MCF 10A (cell line): ENCODE measurements at places on chromosomes 2 and 18. TPM values are rescaled to one million over a fixed set of nuclear protein-coding genes. Genes with fewer than 3 reads are reported as not detected.

GALNT5 gene
- not detected in 2 replicates for total RNA-seq

DNA sequence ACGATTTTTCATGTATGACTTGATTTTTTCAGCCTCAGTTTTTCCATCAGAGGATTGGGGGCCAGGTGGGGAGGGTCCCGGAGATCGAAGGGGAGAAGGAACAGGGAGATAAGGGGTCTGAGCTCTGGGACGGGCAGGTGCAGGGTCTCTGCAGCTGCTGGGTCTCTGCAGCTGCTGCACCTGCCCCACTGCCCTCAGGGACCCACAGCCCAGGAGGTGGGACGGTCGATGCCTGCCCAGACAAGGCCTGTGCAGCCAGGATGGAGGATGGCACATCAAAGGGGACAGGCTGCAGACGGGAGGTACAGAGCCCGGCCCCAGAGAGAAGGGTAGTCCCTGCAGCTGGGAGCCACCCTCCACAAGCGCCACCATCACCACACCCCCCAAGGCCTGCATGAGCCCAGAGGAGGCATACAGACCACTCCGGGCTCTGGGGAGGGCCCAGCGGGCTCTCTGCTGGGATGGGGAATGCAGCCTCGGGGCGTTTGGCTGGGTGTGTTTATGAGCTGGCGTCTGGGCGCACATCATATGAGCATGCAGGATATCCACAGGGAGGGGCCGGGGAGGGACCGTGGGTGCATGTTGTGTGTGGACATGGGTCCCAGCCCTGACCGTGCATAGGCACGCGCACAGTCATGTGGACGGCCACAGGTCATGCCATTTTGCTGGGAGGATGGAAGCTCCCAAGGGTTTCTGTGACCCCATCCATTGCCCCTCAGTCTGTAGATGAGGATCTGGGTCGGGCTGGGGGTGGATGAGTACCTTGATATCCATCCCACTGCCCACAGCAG is 34.9 kb upstream of the GPC1 start:
- H3K27me3 ChIP-seq, result no peaks in the 10 kb centered on the region
- no peak for DNase-seq
- no peaks in the 10 kb centered on the region for H3K4me1 ChIP-seq
- H3K27ac ChIP-seq, result no peak overlapping the region
- no peaks in the 10 kb centered on the region for H3K36me3 ChIP-seq

- H3K36me3 ChIP-seq, result peaks cover 21% of the 10 kb centered on the region
- no peak for DNase-seq
- H3K4me3 ChIP-seq, result no peak overlapping the region
- H3K27me3 ChIP-seq, result no peaks in the 10 kb centered on the region
- no peaks in the 10 kb centered on the region for H3K4me1 ChIP-seq
Measured at GRCh38 chr2:241425368-241425767, 69.3 kb downstream of the FARP2 start.

- H3K27me3 ChIP-seq, result no peaks in the 10 kb centered on the region
- H3K4me1 ChIP-seq, result no peaks in the 10 kb centered on the region
- H3K27ac ChIP-seq, result no peak overlapping the region
- no peak overlapping the region for H3K4me3 ChIP-seq
Measured at GRCh38 chr2:146259816-146260215, 1585.0 kb upstream of the ACVR2A start.

GRCh38 chr2:168736649-168737445 is 65.6 kb upstream of the NOSTRIN start:
- H3K36me3 ChIP-seq, result peaks cover 15% of the 10 kb centered on the region
- peaks cover 15% of the 10 kb centered on the region for H3K4me1 ChIP-seq
- no peaks in the 10 kb centered on the region for H3K27me3 ChIP-seq
- no peak overlapping the region for H3K4me3 ChIP-seq

EIF2B4 gene
- total RNA-seq, result 42.7 and 50.1 TPM in 2 replicates
